B cell (primary cell): ENCODE measurements at places on chromosomes 7 and 10. TPM values are rescaled to one million over a fixed set of nuclear protein-coding genes. Genes with fewer than 3 reads are reported as not detected.

DNA sequence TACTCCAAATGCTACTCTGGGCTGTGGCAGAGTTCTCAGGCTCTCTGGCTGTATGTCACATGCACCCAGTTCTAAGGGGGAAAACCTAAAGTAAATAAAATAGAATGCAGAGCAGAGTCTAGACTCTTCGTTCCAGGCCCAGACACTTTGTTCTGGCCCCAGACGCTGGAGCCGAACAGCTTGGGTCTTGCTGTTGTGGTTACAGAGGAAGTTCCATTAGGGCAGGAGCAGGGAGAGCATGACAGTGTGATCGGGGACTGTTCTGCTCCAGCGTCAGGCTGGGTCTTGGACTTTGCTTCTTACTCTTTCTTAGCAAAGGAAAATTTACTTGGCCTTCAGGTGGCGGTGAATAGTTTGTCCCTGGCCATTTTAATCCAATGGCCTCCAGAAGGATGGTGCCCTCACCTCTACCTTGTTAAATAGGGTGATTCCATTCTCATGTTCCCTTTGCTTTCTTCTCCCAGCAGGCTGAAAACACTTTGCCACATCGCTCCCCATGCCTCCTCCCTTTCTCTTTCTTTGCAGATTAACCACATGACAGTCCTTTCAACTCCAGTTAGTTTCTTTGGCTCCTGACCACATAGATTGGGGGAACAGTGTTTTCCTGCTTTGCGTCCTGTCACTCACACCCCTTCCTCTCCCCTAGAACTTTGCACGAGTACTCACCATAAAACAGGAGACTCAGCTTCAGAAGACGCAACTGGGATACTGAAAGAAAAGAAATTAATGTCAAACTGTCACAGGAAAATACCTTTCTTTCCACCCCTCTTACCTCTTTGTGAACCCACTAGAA, 730.8 kb downstream of the SUGCT start:
- no peaks in the 10 kb centered on the region for H3K27me3 ChIP-seq
- DNase-seq: no peak
- H3K36me3 ChIP-seq: no peaks in the 10 kb centered on the region
- H3K4me3 ChIP-seq: no peak overlapping the region
- H3K4me1 ChIP-seq: no peaks in the 10 kb centered on the region

The ZPBP gene
- total RNA-seq: not detected in 2 replicates

The CUBN gene
- 4.2 and 5.3 TPM in 2 replicates for total RNA-seq

DNA sequence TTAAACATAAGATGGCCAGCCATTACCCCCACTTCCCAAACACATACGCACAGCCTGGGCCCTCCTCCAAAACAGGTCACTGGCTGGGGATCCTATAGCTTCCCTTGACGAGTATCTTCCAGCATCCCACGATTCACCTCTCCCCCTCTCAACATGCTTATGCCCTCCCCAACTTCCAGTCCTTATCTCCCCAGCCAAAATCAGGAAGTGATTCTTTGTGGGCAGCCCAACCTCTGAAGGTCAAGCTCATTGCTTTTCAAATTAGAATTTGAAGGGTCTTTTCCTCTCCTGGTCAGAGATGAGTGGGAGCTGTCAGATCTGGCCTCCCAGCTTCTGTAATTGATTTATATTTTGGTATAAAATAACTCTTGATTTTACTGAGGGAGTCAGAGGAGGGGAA, 133.6 kb downstream of the ATXN7L1 start:
- DNase-seq: no peak
- H3K36me3 ChIP-seq: no peaks in the 10 kb centered on the region
- no peaks in the 10 kb centered on the region for H3K27me3 ChIP-seq

DNA sequence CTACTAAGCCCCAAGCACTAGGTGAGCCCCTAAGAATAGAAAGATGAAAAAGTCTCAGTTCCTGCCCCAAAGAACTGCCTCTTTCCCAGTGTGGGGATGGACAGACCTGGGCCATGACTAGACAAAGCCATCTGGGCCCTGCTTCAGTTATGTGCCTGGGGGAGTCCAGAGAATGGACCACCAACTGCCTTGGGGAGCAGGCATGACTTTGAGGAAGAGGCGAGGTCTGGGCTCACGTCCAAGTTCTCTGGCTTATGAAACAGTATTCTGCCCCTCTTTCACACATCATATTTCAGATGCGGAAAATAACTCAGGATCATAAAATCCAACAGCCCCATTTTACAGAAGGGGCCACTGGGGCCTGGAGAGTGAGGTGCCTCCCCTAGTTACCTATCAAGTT, 80.3 kb downstream of the PLXNA4 start:
- H3K27me3 ChIP-seq: no peaks in the 10 kb centered on the region
- H3K36me3 ChIP-seq: no peaks in the 10 kb centered on the region
- H3K27ac ChIP-seq: no peak overlapping the region
- H3K4me1 ChIP-seq: no peaks in the 10 kb centered on the region
- no peak overlapping the region for H3K4me3 ChIP-seq

GRCh38 chr10:16933783-16934182, 116.6 kb upstream of the RSU1 start:
- no peaks in the 10 kb centered on the region for H3K4me1 ChIP-seq
- no peak overlapping the region for H3K4me3 ChIP-seq
- H3K36me3 ChIP-seq: no peaks in the 10 kb centered on the region
- no peaks in the 10 kb centered on the region for H3K27me3 ChIP-seq
- no peak overlapping the region for H3K27ac ChIP-seq

GRCh38 chr7:145009876-145010275, 174.0 kb upstream of the TPK1 start:
- no peak for DNase-seq
- H3K27me3 ChIP-seq: no peaks in the 10 kb centered on the region
- H3K4me3 ChIP-seq: no peak overlapping the region

GRCh38 chr10:3835770-3836169, 50.8 kb upstream of the KLF6 start:
- no peak overlapping the region for H3K27ac ChIP-seq
- DNase-seq: peak; percentile 31
- H3K4me3 ChIP-seq: no peak overlapping the region
- H3K27me3 ChIP-seq: no peaks in the 10 kb centered on the region
- peaks cover 16% of the 10 kb centered on the region for H3K4me1 ChIP-seq

DNA sequence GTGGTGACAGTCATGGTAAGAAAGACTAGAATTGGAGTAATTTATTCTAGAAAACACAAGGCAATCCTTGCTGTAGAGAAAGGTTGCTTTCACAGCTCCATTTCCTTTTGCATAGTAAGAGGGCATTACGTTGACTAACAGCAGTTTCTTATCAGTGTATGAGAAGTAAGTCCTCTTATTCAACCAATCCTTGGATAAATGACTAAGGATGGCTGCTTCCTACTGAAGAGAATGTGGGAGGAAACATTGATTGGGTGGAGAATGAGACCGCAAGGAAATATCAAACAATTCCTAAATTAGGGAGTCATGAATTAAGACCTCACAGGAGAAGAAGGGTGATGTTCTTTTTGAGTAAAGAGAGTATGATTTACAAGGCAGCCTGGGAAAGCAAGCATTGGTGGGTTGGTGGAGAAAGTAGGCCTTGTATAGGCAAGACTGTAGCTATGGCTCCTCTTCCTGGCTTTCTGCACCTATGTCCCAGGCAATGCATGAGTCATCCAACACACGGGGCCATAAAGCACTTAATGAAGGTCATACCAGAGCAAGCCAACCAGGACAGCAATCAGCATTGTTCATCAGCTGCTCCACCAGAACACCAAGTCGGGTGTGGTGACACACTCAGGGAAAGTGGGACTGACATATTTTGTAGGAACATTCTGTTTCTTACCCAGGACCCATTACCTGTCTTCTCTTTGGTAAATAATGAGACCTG, 5.6 kb downstream of the MGAM start:
- no peak overlapping the region for H3K4me3 ChIP-seq
- no peaks in the 10 kb centered on the region for H3K36me3 ChIP-seq
- H3K27ac ChIP-seq: no peak overlapping the region

The NUTM2A gene
- total RNA-seq: 0.63 and 0.96 TPM in 2 replicates

DNA sequence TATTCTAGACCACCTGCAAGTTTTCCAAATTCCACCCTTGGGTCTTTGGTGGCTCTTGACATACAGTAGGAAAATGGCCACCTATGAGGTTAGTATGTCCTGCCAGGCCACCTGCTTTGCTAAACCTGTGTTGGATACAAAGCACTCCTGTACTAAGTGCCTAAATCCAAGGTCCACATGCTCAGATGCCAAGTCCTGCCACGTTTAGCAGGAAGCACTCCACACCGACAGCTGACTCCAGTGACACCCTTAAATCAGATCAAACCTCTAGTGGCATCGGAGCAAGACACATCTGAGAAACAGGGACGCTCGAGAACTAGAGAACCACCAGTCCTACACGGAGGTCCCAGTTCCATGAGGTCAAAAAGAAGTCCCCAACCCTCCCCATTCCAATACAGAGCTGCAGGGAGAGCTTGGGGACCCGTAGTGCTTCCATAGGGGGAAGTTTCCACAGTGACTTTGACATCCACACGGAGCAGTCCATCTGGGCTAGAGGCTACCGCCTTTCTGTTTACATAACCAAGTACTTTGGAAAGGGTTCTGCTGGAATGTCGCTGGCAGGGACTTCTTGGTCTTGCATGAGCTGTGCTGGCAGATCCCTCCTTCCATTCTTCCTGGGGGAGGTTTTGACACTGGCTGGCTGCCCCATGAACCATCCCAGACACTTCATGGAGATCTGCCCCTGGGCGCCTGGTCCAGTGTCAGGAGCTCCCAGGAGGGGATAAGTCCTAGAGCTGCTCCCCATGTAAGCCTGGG, 290.6 kb downstream of the PRPF18 start:
- H3K4me1 ChIP-seq: peaks cover 32% of the 10 kb centered on the region
- no peak for DNase-seq
- no peaks in the 10 kb centered on the region for H3K27me3 ChIP-seq
- H3K4me3 ChIP-seq: no peak overlapping the region
- no peaks in the 10 kb centered on the region for H3K36me3 ChIP-seq

The HOXA9 gene
- total RNA-seq: not detected in 2 replicates

The NRG3 gene
- total RNA-seq: not detected in 2 replicates

DNA sequence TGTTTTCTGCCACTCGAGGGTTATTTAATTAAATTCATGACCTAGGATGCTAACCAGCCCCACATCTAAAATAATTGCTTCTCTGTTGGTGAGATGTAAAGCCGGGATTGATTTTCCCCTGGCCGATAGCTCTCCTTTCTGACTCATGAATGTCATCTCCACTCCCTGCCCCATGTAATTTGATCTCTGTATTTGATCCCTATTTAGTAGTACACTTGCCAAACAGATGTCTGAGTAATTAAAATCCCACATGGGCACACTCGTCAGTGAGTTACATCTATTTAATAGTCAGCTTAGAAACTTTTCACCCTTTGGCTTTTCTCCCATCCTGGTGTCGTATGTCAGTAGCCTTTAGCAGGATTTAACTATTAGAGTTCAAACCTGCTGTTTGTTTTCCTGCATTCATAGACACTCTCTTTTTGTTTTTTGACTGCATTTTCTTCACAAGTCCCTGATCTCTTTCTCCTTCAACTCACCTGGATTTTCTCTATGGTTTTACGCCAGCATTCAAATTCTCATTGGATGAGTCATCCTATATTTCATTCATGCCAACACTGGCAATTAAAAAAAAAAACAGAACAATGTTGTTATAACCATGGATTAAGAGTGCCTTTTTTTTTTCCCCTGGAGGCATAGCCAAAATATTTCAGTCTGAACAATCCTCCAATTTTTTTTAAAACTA, 82.7 kb downstream of the SPAG6 start:
- no peak overlapping the region for H3K4me3 ChIP-seq
- no peaks in the 10 kb centered on the region for H3K36me3 ChIP-seq
- no peak for DNase-seq

GRCh38 chr10:127314797-127315196, 118.4 kb upstream of the INSYN2A start:
- H3K36me3 ChIP-seq: no peaks in the 10 kb centered on the region
- no peaks in the 10 kb centered on the region for H3K27me3 ChIP-seq
- DNase-seq: no peak
- H3K4me1 ChIP-seq: no peaks in the 10 kb centered on the region

- no peak for DNase-seq
- no peaks in the 10 kb centered on the region for H3K36me3 ChIP-seq
- no peaks in the 10 kb centered on the region for H3K27me3 ChIP-seq
- no peak overlapping the region for H3K27ac ChIP-seq
Observed at GRCh38 chr10:18486438-18486837, 164.9 kb downstream of the NSUN6 start.

GRCh38 chr10:124701881-124702656, 42.1 kb downstream of the FAM53B start:
- DNase-seq: no peak
- H3K4me1 ChIP-seq: peaks cover 99% of the 10 kb centered on the region
- H3K27ac ChIP-seq: peak overlapping the region; percentile 80
- H3K27me3 ChIP-seq: no peaks in the 10 kb centered on the region

DNA sequence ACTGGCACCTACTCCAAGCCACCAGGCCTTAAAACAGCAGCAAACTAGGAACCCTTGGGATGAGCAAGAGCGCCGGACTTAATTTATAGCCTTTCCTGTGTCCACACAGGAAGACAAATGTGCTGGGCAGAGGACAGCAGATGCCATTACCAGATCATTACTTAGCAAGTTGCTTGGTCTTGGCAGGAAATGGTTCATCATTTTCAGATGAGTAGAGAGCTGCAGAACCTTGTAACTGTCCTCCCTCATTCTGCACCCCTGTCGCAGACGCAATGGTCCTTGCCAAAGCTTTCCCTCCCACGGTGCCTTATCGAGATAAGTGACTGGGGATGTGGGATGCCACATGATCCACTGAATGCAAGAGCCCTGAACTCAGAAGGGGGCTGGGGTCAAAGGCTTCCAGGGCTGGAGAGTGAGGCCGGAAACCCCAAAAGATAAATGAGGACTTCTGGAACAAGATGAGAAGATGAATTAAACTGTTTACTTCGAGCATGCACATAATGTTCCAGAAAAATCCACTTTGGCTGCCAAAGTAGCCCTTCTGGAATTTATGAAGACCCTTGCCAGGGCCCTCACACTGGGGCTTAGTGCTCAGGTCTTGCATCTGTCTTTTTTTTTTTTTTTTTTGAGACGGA, 145.6 kb upstream of the ZNF32 start:
- H3K4me1 ChIP-seq: no peaks in the 10 kb centered on the region
- no peak overlapping the region for H3K27ac ChIP-seq
- H3K36me3 ChIP-seq: no peaks in the 10 kb centered on the region
- H3K27me3 ChIP-seq: no peaks in the 10 kb centered on the region
- H3K4me3 ChIP-seq: no peak overlapping the region

The UBN2 gene
- total RNA-seq: 33.4 and 36.1 TPM in 2 replicates

- H3K27me3 ChIP-seq: peaks cover 3% of the 10 kb centered on the region
- H3K4me1 ChIP-seq: no peaks in the 10 kb centered on the region
- no peak overlapping the region for H3K27ac ChIP-seq
- no peak overlapping the region for H3K4me3 ChIP-seq
- H3K36me3 ChIP-seq: no peaks in the 10 kb centered on the region
- no peak for DNase-seq
Observed at GRCh38 chr10:759898-760477, 70.5 kb upstream of the DIP2C start.
